Sciatic nerve (tissue), 2 donors: ENCODE measurements at places on chromosomes 3 and 15.

DNA sequence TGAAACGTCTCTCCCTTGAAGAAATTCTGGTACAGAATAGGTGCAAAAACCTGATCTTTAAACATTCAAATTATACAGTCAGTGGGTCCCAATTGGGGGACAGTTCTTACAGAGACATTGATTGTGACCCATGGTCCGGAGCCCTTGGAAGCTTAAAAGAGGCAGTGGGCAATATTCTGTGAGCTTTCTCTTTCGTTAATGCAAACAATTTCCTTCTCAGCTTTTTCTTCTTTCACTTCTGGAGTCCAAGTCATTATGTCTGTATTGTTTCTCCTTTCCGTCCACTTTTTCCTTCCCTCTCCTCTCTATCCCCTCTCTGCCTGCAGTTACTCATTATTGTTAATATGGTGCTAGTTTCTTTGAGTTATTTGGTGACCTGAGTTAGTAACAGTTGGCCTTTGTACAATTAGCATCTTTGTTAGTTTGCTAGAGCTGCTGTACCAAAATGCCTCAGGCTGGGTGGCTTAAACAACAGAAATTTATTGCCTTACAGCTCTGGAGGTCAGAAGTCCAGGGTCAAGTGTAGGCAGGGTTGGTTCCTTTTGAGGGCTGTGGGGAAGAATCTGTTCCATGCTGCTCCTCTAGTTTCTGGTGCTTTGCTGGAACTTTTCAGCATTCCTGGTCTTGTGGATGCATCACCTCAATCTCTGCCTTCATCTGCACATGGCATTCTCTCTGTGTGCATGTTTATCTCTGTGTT, 102.6 kb downstream of the GMPS start:
- no peak for DNase-seq

DNA sequence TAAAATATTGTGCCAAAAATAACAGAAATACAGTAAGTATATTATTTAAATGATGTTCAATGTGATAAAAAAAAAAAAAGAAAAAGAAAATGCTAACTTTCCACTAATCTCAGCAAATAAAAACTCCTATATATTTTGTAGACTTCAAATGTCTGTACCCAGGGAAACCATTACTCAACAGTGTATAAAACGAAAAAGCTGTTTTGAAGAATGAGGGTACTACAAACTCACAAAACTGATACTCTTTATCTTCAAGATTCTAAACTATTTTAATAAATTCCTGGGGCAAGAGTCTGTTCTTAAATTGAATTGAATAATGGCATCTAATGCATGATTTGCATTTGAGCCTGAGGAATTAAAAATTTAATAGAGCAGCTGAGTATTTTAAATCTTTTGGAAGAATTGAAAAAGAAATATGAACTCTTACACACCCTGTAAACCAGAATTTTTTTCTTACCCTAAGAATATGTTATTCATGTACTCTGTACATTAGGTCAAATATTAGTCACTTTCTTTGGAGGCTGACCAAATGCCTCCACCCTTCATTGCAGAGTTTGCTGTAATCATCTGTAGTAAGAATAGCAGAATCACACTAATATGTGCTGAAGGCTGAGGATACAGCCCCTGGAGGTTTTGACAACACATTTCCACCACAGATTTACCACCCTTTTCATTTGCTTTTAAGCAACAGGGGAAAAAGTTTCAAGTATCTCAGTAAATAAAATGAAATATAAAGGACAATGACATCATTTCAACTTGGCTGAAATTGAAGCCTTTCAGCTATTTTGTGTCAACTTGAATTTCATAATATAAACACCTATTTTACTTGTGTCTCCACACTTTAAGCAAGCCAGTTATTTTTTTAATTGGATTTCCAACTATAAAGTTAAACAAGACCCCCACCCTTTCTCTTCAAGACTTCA, 79.7 kb downstream of the FBN1 start:
- DNase-seq, result no peak

GRCh38 chr3:159763011-159763601, 225.5 kb upstream of the IL12A start:
- DNase-seq, result peak; percentile 77

DNA sequence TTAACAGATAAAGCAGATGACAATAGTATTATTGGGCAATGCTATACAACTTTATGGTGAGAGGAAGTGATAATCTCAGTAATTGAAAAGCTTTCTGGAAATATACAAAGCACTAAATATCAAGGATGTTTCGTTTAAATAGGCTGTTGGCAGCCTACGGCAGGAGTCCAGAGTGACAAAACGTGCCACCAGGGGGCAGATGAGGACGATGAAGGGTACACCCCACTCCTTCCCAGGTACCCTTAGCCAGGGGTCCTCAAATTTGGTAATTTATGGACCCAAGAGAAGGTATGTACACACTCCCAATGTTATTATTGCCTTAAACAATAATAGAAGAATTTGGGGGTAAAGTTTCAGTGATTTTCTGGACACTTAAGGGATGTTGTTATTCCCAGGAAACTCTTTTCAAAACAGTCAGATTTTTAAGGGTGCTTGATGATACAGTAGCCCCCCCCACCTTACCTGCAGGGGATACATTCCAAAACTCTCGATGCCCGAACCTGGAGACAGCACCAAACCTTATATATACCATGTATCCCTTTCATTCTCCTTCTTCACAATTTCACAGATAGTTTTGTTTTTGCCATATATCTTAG, 1.4 kb upstream of the MAGEL2 start:
- DNase-seq, result peak; percentile 68

GRCh38 chr3:61682671-61683548, 121.5 kb downstream of the PTPRG start:
- no peak for DNase-seq

DNA sequence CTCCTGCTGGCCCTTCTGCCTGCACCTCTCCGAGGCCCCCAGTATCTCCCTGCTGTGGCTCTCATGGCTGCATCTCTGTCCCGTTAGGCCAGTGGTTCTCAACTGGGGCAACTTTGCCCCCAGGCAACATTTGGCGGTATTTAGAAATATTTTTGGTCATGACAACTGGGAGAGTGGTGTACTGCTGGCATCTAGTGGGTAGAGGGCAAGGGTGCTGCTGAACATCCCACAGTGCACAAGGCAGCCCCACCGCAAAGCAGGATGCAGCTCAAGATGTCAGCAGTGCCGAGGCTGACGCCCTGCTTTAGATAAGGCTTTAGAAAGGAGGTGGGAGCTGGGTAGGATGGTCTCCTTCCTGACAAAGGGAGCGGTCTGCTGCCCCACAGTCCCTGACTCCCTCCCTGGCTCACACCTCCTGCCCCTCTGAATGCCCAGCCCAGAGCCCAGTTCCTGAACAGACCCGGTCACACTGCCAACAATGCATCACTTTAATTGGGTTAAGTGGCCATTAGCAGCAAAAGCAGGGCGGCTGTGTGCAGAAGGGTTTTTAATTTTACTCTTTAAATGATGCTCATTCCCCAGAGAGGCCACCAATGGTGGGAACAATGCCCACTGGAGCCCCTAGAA, 68.8 kb upstream of the TMEM115 start:
- no peak for DNase-seq

DNA sequence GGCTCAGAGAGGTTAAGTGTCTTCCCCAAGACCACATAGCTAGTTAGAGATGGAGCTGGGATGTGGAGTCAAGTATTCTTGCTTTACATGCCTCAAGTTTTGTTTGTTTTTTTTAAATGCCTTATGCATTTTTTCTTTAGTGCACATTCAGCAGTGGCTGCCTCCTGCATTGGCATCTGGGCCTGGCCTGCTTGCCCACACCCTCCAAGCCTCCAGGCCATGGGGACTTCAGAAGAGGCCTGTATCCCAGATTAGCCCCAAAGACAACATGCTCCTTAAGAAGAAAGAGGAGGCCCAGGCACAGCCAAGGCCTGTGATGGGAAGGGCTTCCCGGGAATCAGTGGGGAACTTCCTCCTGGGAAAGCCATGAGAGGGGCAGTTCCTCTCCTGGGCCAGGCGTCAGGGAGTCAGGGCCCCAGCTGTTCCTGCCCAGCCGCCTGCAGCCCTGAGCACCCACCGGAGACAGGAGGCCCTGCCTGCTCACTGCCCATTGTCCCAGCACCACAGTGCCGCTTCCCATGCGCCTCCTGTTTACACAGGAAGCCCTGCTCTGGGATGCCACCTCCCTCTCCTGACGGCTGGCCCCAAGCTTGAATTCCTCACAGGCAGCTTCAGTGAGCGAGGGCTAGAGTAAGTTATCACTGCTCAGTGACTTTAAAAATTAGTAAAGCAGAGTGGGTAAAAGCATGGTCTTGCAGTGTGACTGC, 16.0 kb downstream of the FOXL2NB start:
- no peak for DNase-seq

- DNase-seq, result peak; percentile 7
Observed at GRCh38 chr3:13106308-13107001, 33.2 kb upstream of the IQSEC1 start.

DNA sequence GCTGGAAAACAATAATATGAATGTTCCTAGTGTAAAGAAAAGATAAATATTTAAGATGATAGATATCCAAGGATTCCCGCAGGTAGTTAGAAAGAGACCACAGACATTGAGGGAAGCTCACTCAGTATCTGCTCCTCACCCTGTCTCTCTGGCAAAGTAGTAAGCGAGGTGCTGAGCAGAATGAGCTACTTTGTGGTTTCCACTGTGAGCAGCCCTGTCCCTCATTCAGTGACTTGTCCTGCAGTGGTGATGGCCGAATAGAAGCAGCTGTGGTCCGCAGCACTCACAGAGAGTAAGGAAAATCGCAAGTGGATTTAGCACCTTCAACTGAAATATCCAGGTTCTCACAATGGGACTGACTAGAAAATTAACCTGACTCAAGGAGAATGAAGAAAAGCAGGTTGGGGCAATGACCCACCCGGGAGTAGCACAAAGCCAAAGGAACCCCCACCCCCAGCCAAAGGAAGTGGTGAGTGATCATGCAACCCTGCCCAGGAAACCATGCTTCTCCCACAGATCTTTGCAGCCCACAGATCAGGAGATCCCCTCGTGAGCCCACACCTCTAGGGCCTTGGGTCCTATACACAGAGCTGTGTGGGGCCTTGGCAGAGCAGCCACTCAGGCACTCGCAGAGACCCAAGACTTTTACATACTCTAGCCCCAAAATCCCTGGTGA, 21.8 kb upstream of the SLC25A38 start:
- no peak for DNase-seq

GRCh38 chr3:107753494-107753893, 230.7 kb downstream of the BBX start:
- peak; percentile 59 for DNase-seq

DNA sequence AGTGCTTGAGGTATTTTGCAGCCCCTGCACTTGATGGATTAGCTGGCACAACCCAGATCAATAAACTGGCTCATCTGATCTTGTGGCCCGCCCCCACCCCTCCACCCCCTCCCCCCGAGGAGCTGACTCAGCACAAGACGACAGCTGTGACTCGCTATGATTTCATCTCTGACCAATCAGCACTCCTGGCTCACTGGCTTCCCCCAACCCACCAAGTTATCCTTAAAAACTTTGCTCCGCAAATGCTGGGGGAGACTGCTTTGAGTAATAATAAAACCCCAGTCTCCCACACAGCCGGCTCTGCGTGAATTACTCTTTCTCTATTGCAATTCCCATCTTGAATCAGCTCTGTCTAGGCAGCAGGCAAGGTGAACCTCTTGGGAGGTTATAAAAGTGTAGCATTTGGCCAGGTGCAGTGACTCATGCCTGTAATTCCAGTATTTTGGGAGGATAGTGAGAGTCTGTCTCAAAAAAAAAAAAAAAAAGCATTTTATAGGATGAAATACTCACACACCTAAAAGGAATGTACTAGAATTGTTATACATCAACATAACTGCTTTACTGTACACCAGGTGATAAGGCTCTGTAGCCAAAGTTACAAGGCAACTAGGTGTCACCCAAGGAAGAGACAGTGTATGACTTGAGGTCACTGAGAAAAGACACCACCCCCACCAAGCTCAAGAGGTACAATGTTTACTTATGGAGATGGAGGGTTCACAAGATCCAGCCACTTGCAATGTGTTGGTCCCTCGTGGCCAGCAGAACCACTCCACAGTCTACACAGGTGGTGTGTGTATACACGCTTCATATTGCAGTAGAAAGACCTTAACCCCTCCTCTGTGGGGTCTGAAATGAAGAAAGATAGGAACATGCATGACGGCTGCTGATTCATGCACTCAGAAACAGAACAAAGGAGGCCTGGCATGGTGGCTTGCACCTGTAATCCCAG, 8.6 kb downstream of the ZNF445 start:
- DNase-seq, result no peak

- no peak for DNase-seq
Observed at GRCh38 chr3:186200726-186201125, 91.8 kb upstream of the ETV5 start.

DNA sequence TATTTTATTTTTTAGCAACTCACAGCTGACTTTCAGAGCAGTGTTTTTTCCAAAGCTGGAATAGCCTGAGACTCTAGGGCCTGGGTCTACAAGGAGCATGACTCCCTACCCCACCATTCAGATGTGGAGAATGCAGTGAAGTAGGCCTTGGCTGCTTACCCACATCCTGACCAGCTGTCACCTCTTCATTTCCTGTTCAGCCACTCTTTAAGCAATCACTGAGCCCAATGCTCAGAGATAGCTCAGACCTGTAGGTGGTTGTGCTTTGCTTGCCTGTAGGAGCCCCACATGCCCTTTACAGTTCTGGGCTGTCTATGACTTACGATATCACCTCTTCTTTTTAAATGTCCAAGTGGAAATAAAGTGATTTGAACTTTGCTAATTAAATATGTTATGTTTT, 148.1 kb downstream of the NEK11 start:
- DNase-seq, result no peak

GRCh38 chr15:98412852-98413251, 235.5 kb upstream of the IGF1R start:
- no peak for DNase-seq

GRCh38 chr15:35777061-35777460, 231.1 kb upstream of the DPH6 start:
- DNase-seq, result no peak

GRCh38 chr3:100427699-100428098, 26.4 kb downstream of the LNP1 start:
- DNase-seq, result no peak

GRCh38 chr15:68341760-68342725, 64.5 kb downstream of the FEM1B start:
- DNase-seq, result no peak

DNA sequence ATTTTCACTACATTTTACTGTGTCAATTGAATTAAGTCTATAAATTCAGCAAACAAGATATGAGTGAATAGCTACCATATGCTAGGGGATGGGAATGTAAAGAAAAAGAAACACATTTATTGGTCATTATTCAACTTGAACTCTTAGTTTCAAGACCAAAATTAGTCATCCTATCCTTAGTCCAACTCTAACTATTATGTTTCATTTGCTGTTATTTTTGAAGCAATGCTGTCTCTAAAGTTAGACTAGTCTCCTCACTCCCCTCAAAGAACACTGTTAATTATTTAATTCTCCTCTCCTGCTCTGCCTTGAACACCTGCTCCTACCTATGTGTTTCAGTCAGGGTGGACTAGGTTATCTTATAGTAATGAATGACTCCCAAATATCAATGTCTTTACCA, 920.9 kb downstream of the TUSC7 start:
- no peak for DNase-seq

- DNase-seq, result no peak
Observed at GRCh38 chr3:119098619-119099222, 47.2 kb upstream of the TEX55 start.

GRCh38 chr3:13111173-13111872, 38.1 kb upstream of the IQSEC1 start:
- peak; percentile 28 for DNase-seq
